LHCN-M2 (cell line): ENCODE measurements at places on chromosomes 3 and 15. TPM values are rescaled to one million over a fixed set of nuclear protein-coding genes. Genes with fewer than 3 reads are reported as not detected.

- DNase-seq: no peak
Measured at GRCh38 chr3:126743350-126743749, 39.3 kb downstream of the CHCHD6 start.

DNA sequence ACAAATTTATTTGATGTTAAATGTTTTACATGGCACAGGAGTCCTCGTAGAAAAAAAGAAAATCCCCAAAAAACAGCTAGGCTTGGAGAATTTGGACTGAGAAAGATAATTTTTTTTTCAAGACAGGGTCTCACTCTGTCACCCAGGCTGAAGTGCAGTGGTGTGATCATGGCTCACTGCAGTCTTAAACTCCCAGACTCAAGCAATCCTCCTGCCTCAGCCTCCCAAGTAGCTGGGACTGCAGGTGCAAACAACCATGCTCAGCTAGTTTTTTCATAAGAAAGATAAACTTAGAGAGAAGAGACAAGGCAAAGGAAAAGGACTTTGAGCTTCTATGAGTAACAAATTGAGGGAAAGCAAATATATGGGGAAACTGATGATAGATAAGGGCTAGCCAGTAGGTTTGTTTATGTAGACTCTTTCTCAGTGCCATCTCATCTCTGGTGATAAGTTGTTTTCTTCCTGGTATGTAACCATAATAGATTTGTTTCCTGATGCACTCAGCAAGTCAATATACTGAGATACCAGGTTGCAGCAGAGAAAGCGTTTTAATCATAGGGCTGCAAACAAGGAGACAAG lies 13.1 kb upstream of the TRMT10C start:
- no peak for DNase-seq

- DNase-seq: peak; percentile 10
Measured at GRCh38 chr3:196942915-196943277, 568 bp upstream of the NCBP2 start.

The SLC24A5 gene
- total RNA-seq: not detected in 2 replicates

GRCh38 chr15:85676342-85677098 lies 118.2 kb downstream of the KLHL25 start:
- DNase-seq: no peak

DNA sequence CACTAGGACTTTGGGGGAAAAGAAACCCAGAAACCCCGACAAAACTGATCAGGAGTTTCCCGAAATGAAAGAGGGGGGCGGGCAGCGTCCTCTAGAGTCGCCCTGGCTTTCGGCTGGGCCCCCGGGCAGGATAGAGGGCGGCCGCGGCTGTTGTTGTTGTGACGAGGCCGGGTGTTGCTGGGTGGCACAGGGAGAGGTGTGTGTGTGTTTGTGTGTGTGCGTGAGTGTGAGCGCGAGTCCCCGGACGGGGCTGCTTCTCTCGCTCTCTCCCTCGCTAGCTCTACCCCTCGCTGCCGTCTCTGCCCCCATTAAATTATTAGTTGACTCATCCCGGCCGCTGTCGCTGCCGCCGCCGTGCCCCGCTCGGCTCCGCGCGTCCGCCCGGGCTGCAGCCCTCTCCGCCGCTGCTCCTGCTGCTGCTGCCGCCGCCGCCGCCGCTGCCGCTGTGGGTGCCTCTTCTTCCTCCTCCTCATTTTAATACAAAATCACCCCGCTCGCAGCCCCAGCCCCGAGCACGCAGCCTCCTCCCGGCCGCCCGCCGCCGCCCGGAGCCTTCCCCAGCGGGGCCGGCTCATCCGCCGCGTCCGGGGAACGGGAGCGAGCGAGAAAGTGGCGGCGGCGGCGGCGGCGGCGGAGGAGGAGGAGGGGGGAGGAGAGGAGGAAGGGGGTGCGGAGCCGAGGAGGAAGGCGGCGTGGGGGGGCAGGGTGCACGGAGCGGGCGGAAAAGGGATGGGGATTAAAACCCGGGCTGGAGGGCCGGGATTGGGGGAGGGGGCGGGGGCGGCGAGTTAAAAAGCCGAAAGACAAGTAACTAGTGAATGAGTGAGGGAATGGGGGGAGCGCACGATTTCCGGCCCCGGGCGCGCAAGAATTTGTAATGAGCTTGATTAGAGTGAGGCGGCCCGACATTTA lies at the start of gene SATB1:
SATB1 (minus strand) TSS at position 611 of the 912 bp plus-strand sequence. CDS start 4,372 bp downstream, outside the sequence.
- peak; percentile 36 for DNase-seq

The PROK2 gene
- total RNA-seq: not detected in 2 replicates

- no peak for DNase-seq
Measured at GRCh38 chr15:40332113-40332781, 8.5 kb downstream of the CCDC9B start.

The IL5RA gene
- not detected in 2 replicates for total RNA-seq
